ENCODE measurements at places on chromosomes 1 and 21. TPM values are rescaled to one million over a fixed set of nuclear protein-coding genes. Genes with fewer than 3 reads are reported as not detected.

Gene SAMD11
- 0.38 TPM for total RNA-seq

Gene NR1I3
- total RNA-seq: not detected

Gene PTCH2
- total RNA-seq: 0.33 TPM

Gene LCE2C
- not detected for total RNA-seq

Gene CYP4A22
- total RNA-seq: not detected

Gene CASP9
- total RNA-seq: 5.6 TPM

Gene INSRR
- 0.33 TPM for total RNA-seq

Gene CSF3R
- 3.7 TPM for total RNA-seq

Gene CR2
- 8.5 TPM for total RNA-seq

Gene VAMP3
- 31.5 TPM for total RNA-seq

Gene KHDC4
- total RNA-seq: 31.3 TPM

Gene SYT2
- 0.05 TPM for total RNA-seq

Gene EPHA10
- 0.14 TPM for total RNA-seq

Gene HAO2
- 5.8 TPM for total RNA-seq

Gene KRTAP13-2
- not detected for total RNA-seq

Gene RSPH1
- 0.38 TPM for total RNA-seq

Gene DDAH1
- total RNA-seq: 0.99 TPM

Gene KRTAP21-2
- not detected for total RNA-seq

Gene TMEM201
- 1.7 TPM for total RNA-seq

Gene REN
- 0.66 TPM for total RNA-seq

Gene S100A7
- 5.9 TPM for total RNA-seq

Gene LUZP1
- total RNA-seq: 9.3 TPM

Gene GLMN
- 17.9 TPM for total RNA-seq

Gene LYPD8
- total RNA-seq: 0.05 TPM

Gene LCE1A
- total RNA-seq: not detected

Gene APCS
- total RNA-seq: 0.05 TPM

Gene KIF26B
- total RNA-seq: 1.6 TPM

Gene PRR9
- 0.33 TPM for total RNA-seq

Gene LORICRIN
- 0.33 TPM for total RNA-seq

Gene OPRD1
- total RNA-seq: 0.05 TPM

Gene FHL3
- 4.0 TPM for total RNA-seq

Gene CAPN9
- total RNA-seq: 0.19 TPM

Gene DYNLT5
- 0.80 TPM for total RNA-seq

Gene CCDC24
- total RNA-seq: 2.1 TPM

Gene SH2D1B
- 0.47 TPM for total RNA-seq

Gene HES3
- total RNA-seq: 0.99 TPM

Gene LCE3E
- total RNA-seq: not detected

Gene FCRL5
- 0.80 TPM for total RNA-seq

Gene ADAM30
- total RNA-seq: not detected

Gene ADAMTS4
- total RNA-seq: 0.61 TPM

Gene DMBX1
- total RNA-seq: 0.05 TPM

Gene DYRK1A
- total RNA-seq: 64.7 TPM

Gene NAV1
- 4.0 TPM for total RNA-seq

Gene C4BPA
- 0.09 TPM for total RNA-seq

Gene PGLYRP3
- total RNA-seq: 0.14 TPM

Gene CDCA8
- total RNA-seq: 12.6 TPM

Gene LCE2A
- total RNA-seq: not detected

Gene CHRM3
- 0.42 TPM for total RNA-seq

Gene BSND
- 0.14 TPM for total RNA-seq

Gene S100B
- total RNA-seq: 36.5 TPM

Gene KMO
- total RNA-seq: 0.94 TPM

Gene NT5C1A
- 0.09 TPM for total RNA-seq

Gene NBPF20
- total RNA-seq: 2.1 TPM

Gene GJB4
- total RNA-seq: 0.42 TPM
